ENCODE measurements at places on chromosomes 4 and X. TPM values are rescaled to one million over a fixed set of nuclear protein-coding genes. Genes with fewer than 3 reads are reported as not detected.

- H3K4me3 ChIP-seq = no peak overlapping the region
- H3K4me1 ChIP-seq = no peaks in the 10 kb centered on the region
- H3K27ac ChIP-seq = no peak overlapping the region
- H3K36me3 ChIP-seq = no peaks in the 10 kb centered on the region
- no peaks in the 10 kb centered on the region for H3K27me3 ChIP-seq
Observed at GRCh38 chr4:140331245-140331644, 42.2 kb upstream of the SCOC start.

GRCh38 chrX:34875204-34875603 is 67.4 kb upstream of the FAM47B start:
- no peak overlapping the region for H3K4me3 ChIP-seq
- peaks cover 17% of the 10 kb centered on the region for H3K4me1 ChIP-seq
- H3K27ac ChIP-seq = peak overlapping the region; percentile 78
- no peaks in the 10 kb centered on the region for H3K36me3 ChIP-seq

The TNMD gene
- total RNA-seq = not detected

The MAGED4B gene
- total RNA-seq = not detected

All from gastrocnemius medialis (tissue), 4 donors.